Left colon (tissue), 2 donors: ENCODE measurements at places on chromosomes 3 and 15. TPM values are rescaled to one million over a fixed set of nuclear protein-coding genes. Genes with fewer than 3 reads are reported as not detected.
A peak's percentile ranks its signal among the peaks of the same experiment; 100 is the strongest.

DNA sequence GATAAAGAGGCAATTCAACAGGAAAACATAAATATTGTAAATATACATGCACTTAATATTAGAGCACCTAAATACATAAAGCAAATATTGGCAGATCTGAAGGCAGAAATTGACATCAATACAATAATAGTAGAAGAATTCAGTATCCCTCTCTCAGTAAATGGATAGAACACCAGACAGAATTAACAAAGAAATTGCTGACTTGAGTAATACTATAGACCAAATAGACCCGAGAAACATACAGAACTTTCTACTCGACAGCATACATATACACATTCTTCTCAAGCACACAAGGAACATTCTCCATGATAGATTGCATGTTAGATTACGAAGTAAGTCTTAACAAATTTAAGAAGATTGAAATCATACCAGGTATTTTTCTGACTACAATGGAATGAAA is 50.2 kb downstream of the OXSM start:
- no peak for DNase-seq

Gene CMTM8
- 11.4 TPM for total RNA-seq

GRCh38 chr3:161644891-161645635 is 148.5 kb downstream of the OTOL1 start:
- DNase-seq: no peak

GRCh38 chr15:51134416-51135199 is 39.9 kb upstream of the TNFAIP8L3 start:
- no peak for DNase-seq

Gene NDUFAF3
- 65.2 TPM for total RNA-seq

Gene ASB14
- total RNA-seq: not detected

Gene PLA1A
- 1.3 TPM for total RNA-seq

GRCh38 chr3:114590309-114591047 is 296.6 kb downstream of the TIGIT start:
- DNase-seq: no peak

DNA sequence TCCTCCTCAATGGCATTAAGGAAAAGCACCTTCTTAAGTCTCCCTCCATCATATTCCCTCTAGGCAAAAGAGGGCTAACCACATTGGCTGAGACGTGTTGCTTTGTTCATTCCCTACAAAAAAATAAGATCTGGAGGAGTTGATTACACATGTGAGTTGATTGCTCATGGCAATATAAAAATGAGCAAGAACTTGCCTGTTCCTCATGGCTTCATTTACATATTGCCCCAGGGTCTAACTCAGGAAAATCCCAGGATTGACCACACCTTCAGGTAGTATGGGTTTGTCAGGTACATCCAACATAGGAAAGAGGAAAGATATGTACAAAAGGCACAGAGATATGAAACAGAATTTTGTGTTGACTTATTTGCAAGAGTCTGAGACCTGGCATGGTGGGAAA is 35.5 kb downstream of the NFKBIZ start:
- DNase-seq: no peak

Gene SERINC4
- 0.12 TPM for total RNA-seq

Gene C15orf40
- 22.7 TPM for total RNA-seq

GRCh38 chr3:52494886-52495495 is at the start of gene STAB1:
Gene STAB1, plus strand, starts transcription at chr3:52495338. Its CDS starts 76 bp downstream, at chr3:52495414.
- peak; percentile 29 for DNase-seq

Gene VIPR1
- 128 TPM for total RNA-seq

GRCh38 chr3:188433521-188434150 is 279.7 kb downstream of the LPP start:
- DNase-seq: no peak

Gene ZNF385D
- total RNA-seq: 0.87 TPM

GRCh38 chr3:162302983-162303624 is 806.5 kb downstream of the OTOL1 start:
- no peak for DNase-seq

Gene LRRIQ4
- total RNA-seq: not detected

DNA sequence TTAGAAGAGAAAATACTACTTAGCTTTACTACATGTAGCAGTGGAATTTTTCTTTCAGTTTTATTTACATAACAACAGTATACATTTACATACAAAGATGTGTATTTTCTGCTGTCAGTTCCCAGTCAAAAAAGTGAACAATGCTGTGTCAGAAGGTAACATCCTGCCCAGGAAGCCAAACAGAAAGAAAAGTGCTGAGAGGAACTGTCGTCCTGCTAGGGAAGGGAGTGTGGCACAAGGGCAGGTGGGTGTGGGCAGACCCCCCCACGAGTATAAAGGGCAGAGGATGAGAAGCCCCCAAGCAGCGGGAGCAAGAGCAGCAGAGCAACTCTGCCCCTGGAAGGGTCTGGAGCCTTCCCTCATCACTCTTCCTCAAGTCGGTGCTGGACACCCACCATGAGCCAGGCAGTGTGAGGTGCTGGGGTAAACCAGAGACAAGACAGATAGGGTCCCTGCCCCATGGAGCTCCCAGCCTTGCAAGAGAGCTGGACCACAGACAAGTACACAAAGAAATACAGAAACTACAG is 39.7 kb downstream of the TBC1D2B start:
- no peak for DNase-seq

Gene FBXW12
- total RNA-seq: not detected

DNA sequence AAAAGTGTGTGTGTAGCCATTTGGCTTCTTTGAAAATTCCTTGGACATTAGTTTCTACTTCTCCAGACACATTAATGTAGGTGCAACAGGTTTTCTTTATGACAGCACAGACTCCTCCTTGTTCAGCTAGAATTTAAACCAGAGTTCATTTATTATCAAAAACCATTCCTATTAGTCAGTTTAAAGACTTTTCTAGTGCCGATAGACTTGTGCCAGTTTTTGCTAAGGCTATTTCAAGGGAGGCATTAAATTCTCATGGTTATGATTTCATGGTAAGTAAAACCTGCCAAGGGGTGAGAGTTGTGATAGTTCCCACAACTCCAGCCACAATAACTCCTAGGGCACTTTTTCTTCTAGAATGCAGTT is 20.6 kb upstream of the SENP7 start:
- DNase-seq: no peak

Gene PLA2G4D
- total RNA-seq: 0.31 TPM

- DNase-seq: peak; percentile 33
Observed at GRCh38 chr15:51401872-51402517, 60.5 kb downstream of the GLDN start.

- DNase-seq: no peak
Observed at GRCh38 chr15:68279779-68280753, 2.5 kb downstream of the FEM1B start.

DNA sequence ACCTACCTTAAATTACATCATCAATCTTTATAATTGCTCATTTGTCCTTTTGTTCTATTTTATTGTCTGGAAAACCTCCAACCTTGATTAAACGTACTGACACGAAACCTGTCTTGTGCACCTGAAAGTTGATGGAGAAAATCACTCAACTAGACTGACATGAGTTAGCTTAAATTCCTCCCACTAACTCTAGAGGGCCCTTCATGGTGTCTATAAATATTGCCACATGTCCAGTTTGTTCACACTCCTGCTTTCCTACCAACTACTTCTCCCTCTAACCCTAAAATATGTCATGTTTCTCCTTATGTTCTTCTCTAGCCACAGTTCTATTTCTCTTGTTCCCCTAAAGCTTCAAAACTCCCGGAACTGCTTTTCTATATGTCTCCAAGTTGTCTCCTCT is 59.8 kb upstream of the SGO1 start:
- DNase-seq: no peak

DNA sequence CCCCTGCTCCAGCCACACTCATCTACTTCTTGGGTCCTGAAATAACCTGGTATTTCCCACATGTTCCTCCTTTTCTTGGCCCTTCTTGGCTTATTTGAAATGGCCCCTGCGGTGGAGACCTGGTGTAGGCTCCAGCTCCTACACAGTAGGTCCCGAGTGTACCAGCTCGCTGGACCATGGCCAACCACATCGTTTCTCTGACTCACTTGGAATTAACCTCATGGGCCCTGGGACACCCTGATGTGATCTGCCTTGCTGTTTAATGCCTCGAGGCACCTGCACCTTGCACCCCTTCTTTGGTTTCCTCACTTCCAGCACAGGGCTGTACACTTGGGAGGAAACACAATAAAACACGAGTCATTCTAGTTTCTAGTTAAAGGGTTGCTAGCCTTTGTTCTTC is 60.3 kb downstream of the FEM1B start:
- no peak for DNase-seq
